ENCODE measurements at places on chromosomes 13 and 19.

DNA sequence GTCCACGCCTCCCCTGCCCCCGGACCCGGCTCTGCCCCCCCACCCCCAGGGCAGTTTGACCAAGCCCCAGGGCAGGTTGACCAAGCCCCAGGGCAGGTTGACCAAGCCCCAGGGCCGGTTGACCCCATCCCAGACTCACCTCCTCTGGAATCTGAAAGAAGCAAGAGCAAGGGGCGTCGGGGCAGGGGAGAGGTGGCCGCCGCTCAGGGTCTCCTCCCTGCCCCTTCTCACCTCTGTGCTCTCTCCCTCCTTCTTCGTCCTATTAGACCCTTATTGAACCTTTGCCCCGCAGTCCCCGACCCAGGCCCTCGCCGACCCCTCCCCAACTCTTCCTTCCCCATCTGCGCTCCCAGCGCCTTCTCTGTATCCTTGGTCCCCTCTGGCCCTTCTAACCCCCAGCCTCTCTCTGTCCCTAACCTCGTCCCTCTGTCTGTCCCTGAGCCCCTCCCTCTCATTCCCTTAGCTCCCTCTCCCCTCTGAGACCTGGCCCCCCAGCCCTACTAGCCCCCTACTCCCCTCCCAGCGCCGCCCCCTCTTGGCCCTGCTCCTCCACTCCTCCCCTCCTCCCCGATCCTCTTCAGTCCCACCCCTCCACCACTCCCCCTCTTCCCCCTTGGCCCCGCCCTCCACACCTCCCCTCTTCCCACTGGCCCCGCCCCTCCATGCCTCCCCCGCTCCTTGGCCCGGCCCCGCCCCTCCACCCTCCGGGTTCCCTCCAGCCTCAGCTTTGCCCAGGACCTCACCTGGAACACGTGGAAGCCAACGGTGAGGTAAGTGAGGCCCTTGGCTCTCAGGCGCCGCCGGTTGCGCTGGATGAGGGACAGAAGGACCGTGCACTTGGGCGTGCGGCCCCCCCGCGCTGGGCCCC, 7.6 kb downstream of the CAPN12 start:
- DNase-seq = no peak

DNA sequence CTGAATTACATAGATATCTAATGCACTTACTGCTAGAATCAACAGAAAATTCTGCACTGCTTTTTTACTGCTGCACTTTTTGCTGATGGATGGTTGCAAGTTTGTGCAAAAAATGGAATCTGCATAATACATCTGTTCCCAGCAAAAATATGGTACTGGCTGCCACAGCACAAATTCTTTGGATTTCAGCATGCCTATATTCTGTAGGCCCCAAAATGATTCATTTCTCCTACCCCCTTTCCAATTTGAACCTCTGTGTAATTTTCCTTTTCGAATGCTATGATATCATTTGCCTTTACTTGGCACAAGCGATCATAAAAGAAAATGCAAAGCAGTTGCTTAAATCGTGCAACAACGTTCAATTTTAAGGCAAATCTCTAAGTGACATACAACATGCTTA, 524.2 kb upstream of the NBEA start:
- DNase-seq = no peak

DNA sequence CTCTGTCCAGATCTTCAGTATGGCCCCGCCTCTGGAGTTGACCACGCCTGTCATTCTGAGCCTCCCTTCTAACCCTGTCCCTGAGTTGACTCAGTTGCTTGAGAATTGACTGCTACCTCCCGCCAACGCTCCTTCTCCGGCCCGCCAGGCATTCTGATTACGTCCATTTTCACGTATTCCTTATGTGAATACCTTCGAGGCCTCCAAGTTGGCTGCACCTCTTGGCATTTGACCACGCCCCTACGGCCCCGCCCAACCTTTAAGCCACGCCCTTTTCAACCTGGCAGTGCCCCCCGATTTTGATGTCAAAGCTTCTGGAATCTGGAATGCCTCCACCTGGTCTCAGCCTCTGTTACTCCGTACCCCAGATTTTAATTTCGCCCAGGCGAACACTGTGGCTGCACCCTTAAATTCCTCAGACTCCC, 1.7 kb upstream of the EML2 start:
- no peak for DNase-seq

DNA sequence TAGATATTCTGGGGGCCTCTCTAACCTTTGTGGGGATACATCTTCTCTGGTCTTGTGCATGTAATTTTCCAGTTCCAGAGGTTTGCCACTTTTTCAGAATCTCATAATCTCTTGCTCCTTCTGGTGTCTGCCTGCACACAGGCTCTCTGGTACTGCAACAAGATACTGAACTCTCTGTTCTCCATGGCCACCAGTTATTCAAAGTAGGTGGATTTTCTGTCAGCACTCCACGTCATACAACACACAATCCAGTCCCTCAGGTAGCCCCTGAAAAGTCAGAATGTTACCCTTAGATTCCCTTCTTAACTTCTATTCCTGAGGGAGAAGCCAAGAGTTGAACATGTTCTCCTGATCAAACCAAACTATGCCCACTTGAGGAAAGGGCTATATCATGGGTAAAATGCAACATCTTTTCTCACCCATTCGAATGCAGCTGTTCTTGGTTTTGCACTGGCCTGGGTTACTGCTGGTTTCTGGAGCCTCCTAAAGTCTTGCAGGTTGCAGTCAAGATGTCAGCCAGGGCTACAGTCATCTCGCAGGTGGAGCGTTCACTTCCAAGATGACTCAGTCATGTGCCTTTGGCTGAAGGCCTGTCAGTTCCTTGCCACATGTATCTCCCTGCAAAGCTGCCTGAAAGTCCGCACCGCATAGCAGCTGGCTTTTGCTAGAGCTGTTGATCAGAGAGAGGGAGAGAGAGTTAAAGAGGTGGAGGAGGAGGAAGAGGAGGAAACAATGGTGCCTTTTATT, 57.7 kb upstream of the TUBA3C start:
- no peak for DNase-seq

DNA sequence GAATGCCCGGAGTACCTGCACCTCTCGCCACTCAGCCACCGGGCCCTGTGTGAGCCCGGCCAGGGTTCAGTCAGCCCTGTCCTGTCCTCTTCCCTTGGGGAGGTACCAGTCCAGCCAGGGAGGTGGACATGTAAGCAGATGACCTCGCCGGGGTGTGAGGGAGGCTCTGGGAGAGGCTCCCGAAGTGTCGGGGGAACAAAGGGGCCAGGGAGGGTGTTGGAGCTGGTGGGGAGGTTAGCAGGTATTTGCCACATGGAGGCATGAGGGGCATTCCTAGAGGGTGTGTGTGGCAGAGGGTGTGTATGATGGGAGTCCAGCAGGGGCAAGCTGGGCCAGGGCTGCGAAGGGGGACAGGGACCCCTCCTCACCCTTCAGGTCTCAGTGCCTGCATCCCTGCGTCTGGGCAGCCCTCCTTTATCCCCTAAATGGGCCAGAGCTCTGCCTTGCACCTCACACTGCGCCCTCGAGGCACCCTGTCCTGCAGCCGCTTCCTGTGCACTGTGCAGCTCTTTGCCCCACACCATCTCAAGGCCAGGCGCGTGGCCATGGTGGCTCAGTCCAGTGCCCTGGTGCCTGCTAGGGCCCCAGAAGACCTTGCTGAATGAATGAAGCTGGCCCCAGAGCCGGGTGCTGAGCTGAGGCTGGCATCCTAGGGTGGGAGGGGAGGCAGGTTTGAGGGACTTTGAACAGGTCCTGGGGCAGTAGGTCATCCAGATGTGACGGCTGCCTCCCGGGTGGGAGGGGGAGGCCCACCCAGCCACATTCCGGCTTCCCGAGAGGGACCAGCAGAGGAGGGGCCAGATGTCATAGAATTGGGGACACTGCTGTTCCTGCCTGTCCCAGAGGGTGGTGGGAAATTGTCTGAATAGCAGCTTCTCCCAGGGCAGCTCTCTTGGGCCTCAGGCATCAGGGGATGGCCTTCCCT, 3.1 kb downstream of the DDA1 start:
- DNase-seq = no peak

GRCh38 chr19:49151267-49152118, 3.7 kb downstream of the HRC start:
- DNase-seq = peak; percentile 70

GRCh38 chr13:35979361-35979951, 151.7 kb downstream of the DCLK1 start:
- DNase-seq = no peak

Data from SK-N-MC (cell line).